ENCODE measurements at places on chromosomes 3 and 15. TPM values are rescaled to one million over a fixed set of nuclear protein-coding genes. Genes with fewer than 3 reads are reported as not detected.

Gene ZCWPW2
- total RNA-seq = 1.7 TPM

Gene GCSAM
- total RNA-seq = 2.4 TPM

Gene LRIG1
- total RNA-seq = 25.7 TPM

Gene KCNMB3
- total RNA-seq = 0.35 TPM

Gene BSN
- total RNA-seq = 0.05 TPM

Gene ADGRG7
- total RNA-seq = not detected

Gene SCG5
- 1.3 TPM for total RNA-seq

Gene GPR149
- not detected for total RNA-seq

Gene RASL12
- total RNA-seq = not detected

Gene ARHGEF3
- total RNA-seq = 7.5 TPM

Gene TMEM42
- total RNA-seq = 19.0 TPM

Gene TKT
- 737 TPM for total RNA-seq

Gene SPATA12
- not detected for total RNA-seq

Gene GAP43
- not detected for total RNA-seq

Gene CHRD
- not detected for total RNA-seq

Gene CPN2
- total RNA-seq = not detected

Gene ARPIN
- total RNA-seq = 14.1 TPM

Gene GLDN
- not detected for total RNA-seq

Gene CSNK1G1
- total RNA-seq = 13.7 TPM

Gene UROC1
- not detected for total RNA-seq

Gene MYRIP
- total RNA-seq = not detected

Gene NRROS
- 0.07 TPM for total RNA-seq

Gene TMC3
- not detected for total RNA-seq

Gene CCNB2
- total RNA-seq = 61.9 TPM

Gene CRELD1
- total RNA-seq = 17.4 TPM

Data from airway epithelial cell (primary cell).